Kidney epithelial cell (primary cell): ENCODE measurements at places on chromosomes 1 and 21. TPM values are rescaled to one million over a fixed set of nuclear protein-coding genes. Genes with fewer than 3 reads are reported as not detected.

GRCh38 chr1:84693005-84693404, 2.7 kb upstream of the SSX2IP start:
- DNase-seq = no peak

GRCh38 chr1:110227774-110228173, 17.7 kb downstream of the KCNC4 start:
- no peak for DNase-seq

DNA sequence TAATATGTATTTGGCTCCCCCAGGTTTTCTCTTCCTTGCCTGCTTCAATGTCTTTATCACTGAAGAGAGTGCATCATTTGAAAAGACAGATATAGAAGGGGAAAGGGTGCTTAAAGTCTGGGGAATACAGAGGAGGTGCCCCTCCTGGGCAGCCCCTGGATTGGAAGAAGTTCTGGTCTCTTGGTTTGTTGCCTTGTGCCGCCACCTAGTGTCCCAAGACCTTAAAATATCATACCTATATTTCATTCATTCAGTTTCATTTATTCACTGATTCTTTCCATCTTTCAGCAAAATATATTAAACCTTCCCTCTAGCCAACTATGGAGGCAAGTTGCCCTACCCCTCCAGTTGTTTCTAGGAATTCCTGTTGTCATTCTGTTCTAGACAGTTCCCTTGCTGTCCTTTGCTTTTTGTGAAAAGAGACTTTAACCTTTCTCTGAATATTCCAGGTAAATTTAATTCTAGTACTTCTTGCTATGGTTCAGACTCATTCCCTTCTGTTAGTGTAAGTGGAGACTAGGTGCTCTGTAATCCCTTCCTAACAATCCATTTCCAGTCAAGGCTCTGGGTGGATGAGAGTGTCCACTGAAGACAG, 56.1 kb downstream of the MEF2D start:
- DNase-seq = no peak

DNA sequence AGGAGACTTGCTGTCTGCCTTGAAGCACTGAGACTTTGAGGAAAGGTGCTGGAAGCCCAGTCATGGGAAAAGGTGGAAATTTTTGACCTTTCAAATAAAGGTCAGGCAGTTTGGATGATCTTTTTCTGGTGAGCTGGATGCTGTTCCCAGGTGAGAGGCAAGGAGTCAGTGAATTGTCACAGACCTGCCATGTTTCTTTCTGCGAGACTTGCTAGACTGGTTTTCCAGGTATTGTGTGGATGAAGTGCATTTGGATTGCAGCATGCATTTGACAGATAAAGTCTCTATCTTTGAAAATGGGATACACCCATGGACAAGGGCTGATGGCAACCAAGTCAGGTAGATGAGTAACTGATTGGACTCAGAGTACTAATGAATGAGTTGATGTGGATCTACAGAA, 65.7 kb upstream of the NHLH2 start:
- DNase-seq = no peak

GRCh38 chr1:186609183-186609582, 71.0 kb downstream of the PTGS2 start:
- no peak for DNase-seq

GRCh38 chr1:175471039-175471800, 272.2 kb downstream of the TNR start:
- DNase-seq = peak; percentile 69

DNA sequence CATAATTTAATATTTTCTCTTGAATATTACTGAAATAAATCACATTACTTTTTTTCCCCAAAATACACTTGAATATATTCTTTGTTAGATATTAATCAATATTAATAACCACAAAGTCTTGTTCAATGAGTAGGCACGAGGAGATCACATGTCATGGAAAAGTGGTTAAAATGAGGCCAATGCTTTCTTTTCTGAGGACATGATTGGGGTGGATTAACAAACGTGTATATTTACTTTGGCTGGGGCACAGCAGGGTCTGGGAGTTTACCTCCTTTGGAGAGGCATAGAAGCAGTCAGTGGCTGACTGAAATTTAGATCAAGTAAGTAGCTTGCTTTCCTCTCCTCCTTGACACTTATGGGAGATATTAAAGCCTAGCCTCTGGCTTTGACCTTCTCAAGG, 664.3 kb upstream of the B3GALT2 start:
- no peak for DNase-seq

DNA sequence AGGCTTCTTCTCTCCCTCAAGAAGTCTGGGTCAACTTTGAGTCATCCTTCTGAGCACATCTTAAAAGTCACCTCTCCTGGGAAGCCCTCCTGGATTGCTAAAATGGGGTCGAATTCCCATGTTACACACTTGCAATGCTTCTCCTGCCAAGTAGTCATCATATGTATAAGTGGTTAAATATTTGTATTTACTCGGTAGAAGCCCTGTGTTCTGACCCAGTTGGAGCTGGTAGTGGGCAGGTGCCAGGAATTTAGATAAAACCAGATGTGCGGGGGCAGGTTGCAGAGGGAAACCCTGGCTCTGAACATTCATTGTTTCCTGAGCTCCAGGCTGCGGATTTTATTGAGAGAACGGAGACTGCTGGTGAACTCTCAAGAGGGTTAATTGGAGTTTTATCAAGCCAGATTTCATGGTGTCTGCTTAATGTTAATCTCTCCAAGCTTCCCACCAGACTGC, 52.8 kb upstream of the RPL11 start:
- DNase-seq = no peak

- DNase-seq = peak; percentile 59
Measured at GRCh38 chr1:227945891-227946623, 1.7 kb downstream of the WNT9A start.

- DNase-seq = no peak
Measured at GRCh38 chr21:36245115-36245514, 74.9 kb upstream of the MORC3 start.

GRCh38 chr1:3495776-3496745, 41.6 kb downstream of the ARHGEF16 start:
- no peak for DNase-seq

GRCh38 chr1:46804027-46804889, 5.4 kb downstream of the CYP4B1 start:
- DNase-seq = no peak

GRCh38 chr1:15727021-15727420, 9.0 kb upstream of the SLC25A34 start:
- no peak for DNase-seq

LY9 gene
- not detected in 2 replicates for total RNA-seq

ZYG11A gene
- 0.21 and 0.50 TPM in 2 replicates for total RNA-seq

C1orf94 gene
- total RNA-seq = not detected in 2 replicates
